ENCODE measurements at places on chromosomes 1 and 21. TPM values are rescaled to one million over a fixed set of nuclear protein-coding genes. Genes with fewer than 3 reads are reported as not detected.

DNA sequence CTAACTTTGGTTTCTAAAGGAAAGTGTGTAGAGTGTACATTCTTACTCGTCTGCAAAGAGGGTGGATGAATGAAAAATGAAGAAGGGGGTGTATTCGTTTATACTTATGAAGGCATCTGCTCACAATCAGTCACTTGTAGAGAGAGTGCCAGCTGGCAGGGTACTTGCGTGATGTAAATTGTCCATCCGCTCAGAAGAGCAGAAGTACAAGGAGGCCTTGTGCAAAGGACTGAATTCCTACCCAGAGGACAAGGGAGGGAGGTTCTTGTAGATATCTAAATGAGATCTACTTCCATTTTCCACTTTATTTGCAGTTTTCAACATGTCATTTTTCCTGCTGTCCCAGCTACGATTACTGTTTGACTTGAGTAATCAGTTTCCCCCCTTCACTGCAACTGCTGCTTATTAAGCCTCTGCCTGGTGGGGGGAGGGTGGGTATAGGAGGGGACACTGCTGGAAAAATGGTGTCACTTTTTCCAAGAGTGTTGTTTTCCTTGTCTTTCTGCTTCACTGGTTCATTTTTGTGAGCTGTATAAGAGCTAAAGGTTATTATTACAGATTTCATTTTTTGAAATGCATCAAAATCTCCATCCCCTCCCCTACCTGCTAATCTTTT lies 67.3 kb downstream of the LAMC1 start:
- DNase-seq, result no peak

- DNase-seq, result peak; percentile 81
Observed at GRCh38 chr1:93963585-93963984, 54.4 kb upstream of the GCLM start.

DNA sequence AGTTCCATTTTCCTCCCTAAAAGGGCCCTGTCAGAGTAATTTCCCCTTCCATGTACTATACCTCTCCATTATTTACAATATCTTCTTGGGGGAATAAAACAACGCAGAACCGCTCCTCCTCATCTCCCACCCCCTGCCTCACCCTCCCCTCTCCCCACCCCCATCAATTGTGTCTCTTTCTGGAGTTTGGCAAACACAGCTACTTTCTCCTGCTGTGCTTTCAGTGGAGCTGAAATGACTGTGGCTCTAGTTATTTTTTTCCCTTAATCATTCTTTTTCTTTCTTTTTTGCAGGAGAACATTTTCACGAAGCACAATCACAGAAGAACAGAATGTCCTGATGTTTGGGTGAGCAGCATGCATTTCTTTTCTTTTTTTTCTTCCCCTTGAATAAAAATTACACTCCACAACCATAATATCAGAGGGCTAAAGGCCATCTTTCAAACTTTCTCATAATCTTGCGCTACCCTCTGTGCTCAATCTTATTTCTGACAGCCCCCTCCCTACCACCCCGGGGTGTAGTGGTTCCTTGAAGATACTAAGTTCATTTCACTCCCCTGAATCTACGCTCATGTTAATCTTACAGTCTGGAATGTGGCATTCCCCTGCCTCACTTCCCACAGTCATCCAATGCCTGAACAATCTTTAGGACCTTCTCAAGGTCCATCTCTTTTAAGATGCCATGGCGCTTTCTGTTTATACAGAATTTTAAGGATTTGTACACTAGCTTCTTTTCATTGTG lies 8.8 kb upstream of the PLXNA2 start:
- no peak for DNase-seq

GRCh38 chr1:87230501-87230900 lies 98.2 kb upstream of the LMO4 start:
- DNase-seq, result no peak

DNA sequence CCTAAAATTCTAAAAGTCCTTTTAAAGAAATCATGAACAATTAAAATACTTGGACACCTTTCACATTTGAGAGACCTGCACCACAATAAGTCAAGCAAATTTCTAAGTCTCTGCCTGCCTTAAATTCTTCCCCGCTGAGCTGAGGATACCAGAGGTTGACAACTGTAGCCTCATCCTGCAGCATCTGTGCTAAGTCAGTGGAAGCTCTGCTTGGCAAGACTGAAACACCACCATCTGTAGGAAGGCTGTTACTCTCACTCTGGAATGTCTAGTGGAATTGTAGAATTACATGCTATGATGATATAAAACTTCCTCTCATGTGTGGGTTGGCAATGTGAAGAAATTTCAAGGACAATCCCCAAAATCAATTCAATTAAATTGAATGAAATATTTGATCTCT lies 1756.5 kb downstream of the NCAM2 start:
- no peak for DNase-seq

DNA sequence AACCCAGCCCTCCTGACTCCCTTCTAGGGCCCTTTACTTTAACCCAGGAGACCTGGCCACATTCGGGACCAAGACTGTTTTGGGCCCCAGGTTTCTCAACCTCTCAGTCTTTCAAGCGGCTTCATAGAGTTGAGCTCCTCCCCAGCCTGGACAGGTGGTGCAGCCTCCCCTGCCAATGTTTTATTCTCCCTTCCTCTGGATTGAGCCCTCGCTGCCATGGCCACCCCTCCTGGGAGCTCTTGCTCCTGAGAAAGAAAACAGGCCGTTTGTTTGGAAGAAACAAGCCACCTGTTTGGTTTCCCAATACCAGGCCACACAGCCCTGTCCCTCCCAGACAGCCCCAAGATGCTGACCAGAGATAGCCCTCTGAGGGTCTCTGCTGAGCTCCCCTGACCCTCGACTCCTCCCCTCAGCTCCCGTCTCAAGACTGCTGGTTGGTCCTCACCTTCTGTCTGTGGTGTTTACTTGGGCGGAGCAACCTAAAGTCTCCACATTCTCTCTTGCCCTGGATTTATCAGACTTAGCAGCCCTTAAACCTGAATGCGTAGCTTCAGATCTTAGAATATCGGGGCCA lies 3.3 kb downstream of the TMEM51 start:
- no peak for DNase-seq

DNA sequence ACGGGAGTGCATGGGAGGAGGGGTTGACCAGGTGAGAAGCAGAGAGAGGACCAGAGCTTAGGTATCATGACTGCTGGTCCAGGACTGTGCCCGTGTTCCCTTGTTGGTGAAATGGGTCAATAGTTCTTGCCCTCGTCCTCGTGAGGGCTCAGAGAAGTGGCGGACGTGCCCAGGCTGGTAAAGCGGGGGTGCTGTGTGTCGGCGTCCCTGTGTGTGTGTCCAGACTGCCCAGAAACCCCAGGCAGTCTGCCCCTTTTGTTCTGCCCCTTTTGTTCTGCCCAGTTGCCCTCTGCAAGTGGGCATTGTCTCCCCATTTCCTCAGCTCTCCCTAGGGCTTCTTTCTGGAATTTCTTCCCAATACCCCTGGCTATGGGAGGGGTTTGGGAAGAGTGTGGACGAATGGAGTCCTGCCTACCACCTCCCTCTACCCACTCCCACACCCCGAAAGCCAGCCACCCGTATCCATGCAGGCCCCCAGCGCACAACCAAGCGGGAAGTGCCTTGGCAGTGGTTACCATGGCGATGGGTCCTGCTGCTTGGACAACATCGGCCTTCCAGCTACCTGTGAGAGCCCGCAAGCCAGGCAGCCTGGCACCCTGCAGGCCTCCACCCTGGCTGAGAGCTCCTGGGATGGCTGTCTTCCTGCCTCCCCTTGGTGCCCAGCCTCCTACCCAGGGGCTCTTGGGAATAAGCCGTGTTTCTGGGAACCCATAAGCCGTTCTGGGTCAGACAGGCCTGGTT lies 34.7 kb downstream of the ACOT11 start:
- no peak for DNase-seq

- no peak for DNase-seq
Observed at GRCh38 chr21:31521515-31521914, 138.0 kb upstream of the SOD1 start.

- no peak for DNase-seq
Observed at GRCh38 chr1:20192871-20193411, 6.6 kb upstream of the PLA2G2C start.

- peak; percentile 67 for DNase-seq
Observed at GRCh38 chr1:77060000-77060399, 159.2 kb downstream of the PIGK start.

DNA sequence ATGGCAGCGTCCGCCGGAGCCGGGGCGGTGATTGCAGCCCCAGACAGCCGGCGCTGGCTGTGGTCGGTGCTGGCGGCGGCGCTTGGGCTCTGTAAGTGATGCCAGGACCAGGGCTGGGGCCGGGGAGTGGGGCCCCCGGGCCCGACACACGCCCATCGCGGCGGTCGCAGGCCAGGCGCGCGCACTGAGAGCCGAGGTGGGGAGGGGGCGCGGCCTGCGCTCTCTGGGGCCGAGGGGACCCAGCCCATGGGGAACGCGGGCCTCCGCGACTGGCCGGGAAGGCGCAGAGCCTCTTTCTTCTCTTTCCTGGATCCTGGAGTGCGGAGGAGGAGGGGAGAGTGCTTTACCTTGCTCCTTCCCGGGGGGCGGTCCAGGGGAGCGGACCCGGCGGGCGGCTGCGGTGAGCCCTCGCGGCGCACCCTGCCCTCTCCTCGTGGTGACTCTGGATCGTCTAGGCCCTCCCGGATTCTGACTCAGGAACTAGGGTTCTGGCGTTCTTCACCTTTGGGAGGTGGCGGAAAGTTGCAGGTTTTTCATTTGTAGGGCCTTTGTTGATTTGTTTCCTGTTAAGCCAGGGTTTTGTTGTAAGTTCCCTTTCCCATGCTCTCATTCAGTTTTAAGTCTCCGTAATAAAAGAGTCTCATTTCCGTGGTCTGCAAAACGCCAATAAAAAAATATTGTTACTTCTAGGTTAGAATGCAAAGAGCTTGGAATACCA lies 529 bp downstream of the MPZL1 start:
- no peak for DNase-seq

DNA sequence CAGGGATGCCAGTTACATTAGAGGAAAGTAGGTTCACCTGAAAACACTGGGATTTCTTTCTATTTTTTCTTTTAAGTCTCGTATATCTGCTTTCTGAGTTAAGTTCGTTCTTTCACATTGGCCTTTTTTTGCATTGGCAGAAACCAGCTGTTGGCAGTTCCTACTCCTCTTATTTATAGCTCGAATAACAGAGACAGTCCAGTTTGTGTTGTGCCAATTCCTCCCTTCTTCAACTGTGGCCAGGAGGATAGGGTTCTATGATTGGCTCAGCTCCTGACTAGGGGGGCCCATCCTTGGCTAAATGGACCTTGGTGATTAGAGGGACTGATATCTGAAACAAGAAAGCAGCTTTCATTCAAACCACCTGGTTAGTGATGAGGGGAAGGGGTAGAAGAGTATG lies 115.8 kb downstream of the RPS6KC1 start:
- no peak for DNase-seq

DNA sequence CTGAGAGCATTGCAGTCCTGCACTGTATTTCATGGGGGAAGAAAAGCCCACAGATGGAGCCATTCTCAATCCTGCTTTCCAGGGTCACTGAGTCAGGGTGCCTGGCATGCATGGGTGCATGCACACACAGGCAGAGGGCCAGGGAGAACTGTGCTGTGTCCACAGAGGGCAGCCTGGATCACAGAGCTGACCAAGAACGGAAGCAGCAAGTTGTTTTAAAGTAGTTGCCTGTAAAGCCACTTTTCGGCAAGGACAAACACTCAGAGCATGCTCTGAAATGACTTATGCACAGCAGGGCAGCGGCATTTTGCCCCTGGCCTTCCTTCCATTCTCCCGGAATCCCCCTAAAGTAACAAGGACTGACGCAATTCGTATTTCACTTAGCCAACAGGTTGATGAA lies 3.6 kb downstream of the ERG start:
- no peak for DNase-seq

DNA sequence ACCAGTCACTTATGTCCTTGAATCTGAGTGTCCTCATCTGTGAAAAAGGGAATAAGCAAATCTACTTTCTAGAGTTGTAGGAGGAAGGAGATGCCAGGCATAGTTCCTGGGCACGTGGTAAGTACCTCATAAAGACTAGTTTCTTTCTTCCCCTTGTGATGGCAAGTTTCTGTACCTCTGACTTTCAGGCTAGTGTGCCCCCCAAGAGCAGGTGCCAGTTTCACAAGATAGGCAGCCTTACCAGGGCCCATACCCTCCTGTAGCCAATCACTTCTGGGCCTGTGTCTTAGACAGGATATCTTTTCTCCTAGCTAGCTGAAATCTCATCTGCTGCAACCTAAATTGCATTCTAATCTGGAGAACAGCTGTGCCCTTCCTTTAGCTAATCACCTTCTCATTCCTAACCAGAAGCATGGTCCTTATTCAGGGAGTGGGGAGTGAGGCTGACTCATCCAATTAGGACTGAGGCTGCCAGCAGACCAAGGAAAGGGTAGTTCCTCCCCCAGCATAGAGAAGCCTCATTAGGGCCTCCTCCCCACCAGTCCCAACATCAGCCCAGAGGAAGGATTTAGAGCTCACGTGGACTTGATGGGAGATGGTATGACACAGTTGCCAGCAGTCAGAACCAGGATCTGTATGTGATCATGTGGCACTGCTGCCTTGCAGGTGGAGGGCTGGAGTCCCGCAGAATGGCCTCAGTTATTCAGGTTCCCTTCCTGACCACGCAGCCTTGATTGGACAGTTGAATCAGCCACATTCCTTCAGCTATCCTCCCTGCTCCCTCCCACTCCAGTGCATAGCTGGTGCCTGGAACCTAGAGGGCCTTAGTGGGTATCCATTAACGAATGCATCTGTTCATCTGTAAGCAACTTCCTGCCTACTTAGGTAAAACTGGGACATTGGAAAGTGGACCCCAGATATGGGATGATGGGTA lies 7.9 kb downstream of the KLHDC8A start:
- no peak for DNase-seq

The LEFTY1 gene
- not detected for total RNA-seq

The NTMT2 gene
- not detected for total RNA-seq

The F13B gene
- not detected for total RNA-seq

The ZNF648 gene
- total RNA-seq, result not detected
